ENCODE measurements at places on chromosomes 12 and 14. TPM values are rescaled to one million over a fixed set of nuclear protein-coding genes. Genes with fewer than 3 reads are reported as not detected.

FGD4 gene
- 1.4 TPM for total RNA-seq

EFS gene
- not detected for total RNA-seq

IL26 gene
- not detected for total RNA-seq

OR6C3 gene
- total RNA-seq, result not detected

SLC6A15 gene
- 2.4 TPM for total RNA-seq

OR6C1 gene
- not detected for total RNA-seq

TAS2R42 gene
- total RNA-seq, result not detected

HOXC9 gene
- total RNA-seq, result 10.6 TPM

VPS37B gene
- 33.3 TPM for total RNA-seq

SLC5A8 gene
- total RNA-seq, result not detected

ENDOU gene
- total RNA-seq, result not detected

OR6C65 gene
- total RNA-seq, result not detected

DPPA3 gene
- not detected for total RNA-seq

LRRIQ1 gene
- total RNA-seq, result 0.71 TPM

ZBTB1 gene
- total RNA-seq, result 25.2 TPM

HOXC4 gene
- total RNA-seq, result 4.0 TPM

ANO6 gene
- total RNA-seq, result 56.9 TPM

NANOG gene
- total RNA-seq, result not detected

PELI2 gene
- total RNA-seq, result 0.77 TPM

HELB gene
- total RNA-seq, result 1.7 TPM

LTA4H gene
- 99.4 TPM for total RNA-seq

RNASE7 gene
- not detected for total RNA-seq

C12orf50 gene
- not detected for total RNA-seq

FAM186B gene
- total RNA-seq, result 0.08 TPM

CMTM5 gene
- total RNA-seq, result not detected

EMP1 gene
- total RNA-seq, result 82.5 TPM

NOVA1 gene
- total RNA-seq, result 6.2 TPM

SLC38A2 gene
- 121 TPM for total RNA-seq

TMPO gene
- total RNA-seq, result 87.3 TPM

MYF5 gene
- total RNA-seq, result not detected

MTHFD1 gene
- 110 TPM for total RNA-seq

CLEC12A gene
- total RNA-seq, result not detected

GXYLT1 gene
- total RNA-seq, result 13.1 TPM

MGAT4C gene
- total RNA-seq, result 0.09 TPM

NTF3 gene
- not detected for total RNA-seq

HOXC10 gene
- 2.8 TPM for total RNA-seq

SERPINA12 gene
- not detected for total RNA-seq

MYO1H gene
- not detected for total RNA-seq

Data from A549 treated with CpdA at 1 μM for 4 hours (cell line).